ENCODE measurements at places on chromosomes 12 and 14.

- DNase-seq, result no peak
These were observed 24.4 kb upstream of the KITLG start for GRCh38 chr12:88604646-88605045.

DNA sequence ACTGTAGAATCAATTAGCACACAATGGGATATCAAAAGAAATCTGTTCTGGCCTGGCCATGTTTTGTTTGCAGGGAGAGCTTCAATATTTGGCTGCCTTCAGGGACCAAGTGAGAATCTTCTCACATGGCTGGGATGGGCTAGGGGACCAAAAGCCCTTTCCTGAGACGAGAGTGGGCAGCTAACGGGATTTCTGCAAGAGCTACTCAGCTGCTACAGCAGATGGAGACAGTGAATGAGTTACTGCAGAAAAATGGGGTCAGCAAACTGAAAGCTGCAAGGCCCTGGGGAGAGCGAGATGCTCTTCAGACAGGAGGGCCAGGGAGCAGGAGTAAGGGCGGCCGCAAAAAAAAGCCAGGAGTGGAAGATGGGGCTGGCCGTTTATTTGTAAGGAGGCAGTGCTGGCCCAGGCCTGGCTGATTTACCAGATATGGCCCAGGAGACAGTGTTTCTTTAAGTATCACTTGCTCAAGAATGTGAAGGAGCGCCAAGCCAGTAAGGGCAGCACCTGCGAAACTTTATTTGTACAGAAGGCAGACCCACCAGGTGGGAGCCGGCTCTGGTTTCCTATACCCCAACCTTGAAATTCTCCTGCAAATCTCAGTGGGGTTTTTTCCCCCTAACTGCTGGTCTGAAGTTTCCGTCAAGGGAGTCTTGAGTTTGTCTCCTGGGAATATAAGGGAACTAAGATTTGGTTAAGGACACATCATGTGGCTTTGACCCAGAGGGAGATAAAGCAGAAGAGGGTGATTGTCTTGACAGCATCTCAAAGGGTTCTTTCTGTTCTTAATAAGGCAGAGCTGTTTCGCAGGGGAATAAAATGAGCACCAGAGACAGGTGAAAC lies 57.8 kb downstream of the SSH1 start:
- no peak for DNase-seq

DNA sequence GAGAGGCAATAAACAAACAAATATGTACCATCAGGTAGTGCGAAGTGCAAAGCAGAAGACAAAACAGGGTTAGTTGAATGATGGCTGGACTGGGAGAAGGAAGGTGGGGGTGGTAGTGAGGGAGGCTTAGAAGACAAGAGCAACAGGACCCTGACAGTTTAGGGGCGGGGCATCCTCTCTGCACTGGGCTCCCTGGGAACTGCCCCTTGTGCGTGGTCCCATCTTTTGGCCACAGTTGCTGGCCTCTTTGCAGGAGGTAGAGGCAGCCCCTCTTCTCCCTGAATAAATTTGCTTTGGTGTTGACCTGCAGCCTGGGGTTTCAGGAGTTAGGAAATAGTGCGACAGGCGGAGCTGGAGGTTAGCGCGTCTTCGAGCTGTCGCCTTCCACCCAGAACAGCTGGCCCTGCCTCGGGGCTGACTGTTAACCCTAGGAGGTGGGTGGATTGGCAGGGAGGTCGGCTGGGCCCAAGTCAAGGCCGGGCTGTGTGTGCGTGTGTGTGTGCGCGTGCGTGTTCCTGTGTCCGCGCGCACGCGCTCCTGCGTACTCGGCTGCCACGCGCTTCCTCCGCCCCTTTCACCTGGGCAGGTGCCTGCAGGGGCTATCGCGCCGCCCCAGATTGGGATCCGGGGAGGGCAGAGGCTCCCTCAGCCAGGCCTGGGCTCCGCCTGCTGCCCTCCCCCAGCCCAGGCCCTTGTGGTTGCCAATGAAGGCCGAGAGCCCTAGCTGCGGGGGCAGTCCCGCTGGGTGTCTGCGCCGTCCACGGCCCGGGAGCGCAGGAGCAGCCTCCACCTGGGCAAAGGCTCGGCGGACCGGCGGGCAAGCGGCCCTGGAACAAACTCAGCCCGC lies 180.8 kb downstream of the ADCK1 start:
- DNase-seq, result no peak

DNA sequence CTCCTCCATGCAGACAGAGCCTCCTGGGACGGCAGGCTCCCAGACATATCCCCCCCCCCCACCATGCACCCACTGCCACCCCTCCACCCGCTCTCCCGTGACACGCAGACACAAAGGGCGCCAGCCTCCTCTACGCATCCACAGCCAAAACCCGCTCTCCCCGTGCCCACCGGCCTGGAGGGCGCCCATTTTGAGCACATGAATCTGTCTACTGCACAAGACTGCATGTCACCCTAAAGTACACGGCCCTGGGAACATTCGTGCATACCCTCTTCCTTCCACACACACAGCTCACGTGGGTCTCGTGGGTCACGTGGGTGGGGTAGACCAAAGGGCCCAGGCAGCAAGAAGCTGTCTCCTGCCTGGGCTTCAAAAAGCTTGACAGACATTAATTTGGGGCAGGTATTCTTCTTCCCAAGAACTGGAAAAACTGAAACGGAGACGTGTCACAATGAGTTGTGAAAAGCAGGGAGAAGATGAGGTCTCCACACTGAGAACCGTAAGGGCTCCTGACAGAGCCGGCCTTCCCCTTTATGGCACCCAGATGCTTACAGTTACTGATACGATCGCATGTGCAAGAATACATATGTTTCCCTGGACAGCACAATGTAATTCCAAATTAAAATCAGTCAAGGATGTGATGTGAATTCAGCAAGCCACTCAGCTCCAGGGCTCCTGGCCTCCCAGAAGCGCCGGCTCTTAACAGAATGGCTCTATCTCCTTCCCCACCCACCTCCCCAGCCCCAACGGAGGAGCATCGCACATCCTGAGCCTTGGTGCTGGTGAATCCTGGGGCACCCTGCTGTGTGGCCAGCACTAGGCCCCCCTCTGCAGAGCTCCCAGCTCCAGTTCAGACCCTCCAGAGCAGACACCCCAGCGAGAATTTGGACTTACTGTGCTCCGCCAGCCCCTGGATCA lies 1.9 kb downstream of the TGFB3 start:
- no peak for DNase-seq

GRCh38 chr12:32568228-32568627 lies 110.9 kb upstream of the DNM1L start:
- DNase-seq, result no peak

GRCh38 chr12:70365648-70366518 lies at the start of gene KCNMB4:
Gene KCNMB4 (plus strand): TSS chr12:70366290. CDS start chr12:70366735, 445 bp downstream.
- peak; percentile 57 for DNase-seq

GRCh38 chr12:124623344-124624035 lies 56.1 kb upstream of the NCOR2 start:
- DNase-seq, result no peak

DNA sequence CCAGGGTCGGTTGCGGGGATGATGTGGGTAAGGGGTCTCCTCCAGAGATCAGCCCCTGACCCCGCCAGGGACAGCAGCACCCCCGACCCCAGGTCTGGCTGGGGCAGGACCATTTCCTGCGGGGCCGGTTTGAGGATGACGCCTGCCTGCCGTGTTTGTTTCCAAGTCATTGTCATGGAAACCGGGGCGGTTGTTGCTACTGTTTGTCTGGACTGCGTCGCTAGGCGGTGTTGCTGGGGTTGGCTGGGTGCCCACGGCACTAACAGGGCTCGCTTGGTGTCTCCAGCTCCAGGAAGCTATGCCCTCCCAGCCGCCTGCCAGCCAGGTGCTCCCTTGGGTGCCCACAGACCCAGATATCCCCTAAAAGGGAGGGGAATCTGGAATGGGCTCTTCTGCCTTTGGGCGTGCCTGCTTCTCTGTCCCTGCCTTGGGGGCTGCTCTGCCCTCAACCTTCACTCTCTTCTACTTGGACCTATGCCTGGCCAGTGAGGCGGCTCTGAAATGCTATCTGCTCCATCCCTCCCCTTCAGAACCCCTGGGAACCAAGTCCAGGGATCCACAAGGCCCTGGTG lies 4.7 kb upstream of the CRIP1 start:
- DNase-seq, result peak; percentile 96

DNA sequence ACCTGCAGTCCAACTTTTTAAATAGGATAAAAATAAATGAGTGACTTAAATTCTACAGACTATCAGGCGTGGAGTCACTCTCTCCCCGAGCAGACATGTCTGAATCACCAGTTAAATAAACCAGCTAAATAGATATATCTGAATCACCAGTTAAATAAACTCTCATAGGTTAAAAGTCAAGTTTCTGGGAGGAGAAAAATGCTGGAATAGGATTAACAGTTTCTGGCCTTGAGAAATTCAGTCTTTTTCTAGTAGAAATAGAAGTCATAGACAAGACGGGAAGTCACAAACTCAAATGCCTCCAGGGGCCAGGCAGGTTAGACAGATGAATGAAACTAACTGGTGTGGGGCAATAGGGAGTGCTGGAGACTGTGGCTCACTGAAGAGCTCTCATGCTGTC lies 258.6 kb upstream of the TMEM132C start:
- no peak for DNase-seq

DNA sequence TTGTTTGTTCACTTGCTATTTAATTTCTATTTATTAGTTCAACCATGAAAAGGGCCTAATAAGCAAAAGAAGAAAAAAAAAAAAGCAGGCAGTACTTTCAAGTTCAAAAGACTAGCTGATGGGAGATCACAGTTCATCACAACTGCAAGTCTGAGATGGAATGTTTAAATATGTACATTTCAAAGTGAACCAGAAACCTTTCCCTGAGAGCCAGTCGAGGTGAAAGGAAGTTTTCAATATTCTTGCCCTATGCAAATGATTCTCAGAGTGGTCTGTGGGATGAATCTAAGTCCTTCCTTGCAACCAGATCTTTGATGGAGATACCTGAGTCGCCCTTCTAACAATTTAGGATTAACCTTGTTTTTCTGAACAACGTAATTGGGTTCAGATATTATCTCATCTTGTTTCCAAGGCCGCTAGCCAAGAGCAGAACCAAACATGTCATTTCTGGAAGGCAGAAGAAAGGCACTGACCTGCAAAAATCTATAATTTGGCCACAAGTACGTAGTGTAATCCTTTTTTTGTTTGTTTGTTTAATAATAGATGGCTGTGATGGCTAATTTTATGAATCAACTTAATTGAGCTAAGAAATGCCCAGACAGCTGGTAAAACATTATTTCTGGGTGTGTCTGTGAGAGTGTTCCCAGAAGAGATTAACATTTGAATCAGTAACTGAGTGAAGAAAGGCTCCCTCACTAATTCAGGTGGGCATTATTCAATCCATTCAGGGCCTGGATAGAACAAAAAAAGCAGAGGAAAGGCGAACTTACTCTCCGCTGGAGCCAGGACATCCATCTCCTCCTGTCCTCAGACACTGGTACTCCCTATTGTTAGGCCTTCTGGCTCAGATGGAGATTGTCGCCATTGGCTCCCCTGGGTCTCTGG lies 171.1 kb upstream of the TMPO start:
- no peak for DNase-seq

GRCh38 chr12:101607894-101608293 lies 13.1 kb downstream of the MYBPC1 start:
- DNase-seq, result no peak

DNA sequence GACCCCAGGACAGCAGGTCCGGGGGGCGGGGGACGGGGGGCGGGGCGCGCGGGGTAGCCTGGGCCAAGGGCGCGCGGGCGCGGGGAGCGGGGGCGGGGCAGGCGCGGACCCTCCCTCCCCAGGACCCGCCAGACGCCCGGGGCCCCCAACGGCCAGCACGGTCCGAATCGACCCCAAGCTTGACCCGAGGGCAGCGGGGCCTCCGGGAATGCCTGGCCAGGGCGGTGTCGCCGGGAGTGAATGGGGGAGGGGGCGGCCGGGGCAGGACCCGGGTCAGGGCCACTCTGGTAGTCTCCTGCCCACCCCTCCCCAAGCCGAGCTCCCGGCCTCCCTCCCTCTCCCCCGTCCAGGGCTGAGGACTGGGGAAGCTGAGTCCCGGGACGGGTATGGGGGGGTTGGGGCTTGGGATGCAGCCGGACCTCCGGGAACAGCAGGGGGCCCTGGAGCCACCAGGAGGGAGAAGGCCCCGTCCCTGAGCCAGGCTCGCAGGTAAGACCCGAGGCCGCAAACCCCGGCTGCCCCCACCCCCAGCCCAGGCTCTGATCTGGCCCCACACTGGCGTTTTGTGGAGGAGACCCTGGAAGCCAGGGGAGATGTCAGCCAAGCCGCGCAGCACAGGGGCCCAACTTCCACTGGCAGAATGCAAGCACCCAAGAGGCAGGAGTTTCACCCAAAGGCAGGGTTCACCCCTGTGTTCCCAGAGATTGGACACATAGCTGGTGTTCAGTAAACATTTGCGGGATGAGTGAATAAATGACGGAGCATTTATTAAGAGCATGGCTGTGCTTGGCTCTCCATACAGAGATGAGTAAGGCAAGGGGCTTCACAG lies 545 bp upstream of the GALNT9 start:
- DNase-seq, result no peak

DNA sequence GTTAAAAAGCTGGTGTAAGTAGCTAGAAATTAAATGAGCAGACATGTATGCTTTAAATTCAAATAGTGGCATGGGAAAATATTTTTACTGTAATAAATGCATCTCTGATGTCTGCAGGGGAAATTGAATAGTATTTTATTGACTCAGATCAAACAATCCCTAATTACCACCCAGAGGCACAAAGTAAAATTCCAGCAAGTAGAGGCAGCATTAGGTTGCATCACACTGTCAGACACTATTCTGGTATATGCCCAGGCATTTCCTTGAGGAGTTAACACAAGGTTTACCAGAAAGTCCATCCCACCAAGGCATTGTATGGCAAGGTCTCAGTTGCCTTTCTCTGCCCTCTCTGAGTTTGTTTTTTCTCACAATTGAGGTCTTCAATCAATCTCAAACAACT lies 201.6 kb upstream of the KITLG start:
- no peak for DNase-seq

DNA sequence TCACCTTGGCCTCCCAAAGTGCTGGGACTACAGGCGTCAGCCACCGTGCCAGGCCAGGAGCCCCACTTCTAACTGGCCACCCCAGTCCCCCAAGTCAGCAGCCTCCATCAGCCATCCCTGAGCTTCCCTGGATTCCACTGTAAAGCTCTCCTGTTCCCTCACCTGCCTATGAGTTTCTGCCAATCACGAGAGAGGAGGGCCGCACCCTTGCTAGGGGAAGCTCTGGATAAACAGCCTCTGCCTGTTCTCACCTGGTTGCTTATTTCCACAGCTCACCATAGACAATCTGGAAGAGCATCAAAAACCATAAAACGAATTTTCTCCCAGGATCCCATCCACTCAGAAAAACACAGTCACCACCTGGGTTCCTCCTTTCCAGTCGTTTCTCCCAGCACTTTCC lies 5.0 kb downstream of the CDCA4 start:
- DNase-seq, result no peak

- peak; percentile 5 for DNase-seq
These were observed 68.6 kb upstream of the USP15 start for GRCh38 chr12:62191491-62192179.

DNA sequence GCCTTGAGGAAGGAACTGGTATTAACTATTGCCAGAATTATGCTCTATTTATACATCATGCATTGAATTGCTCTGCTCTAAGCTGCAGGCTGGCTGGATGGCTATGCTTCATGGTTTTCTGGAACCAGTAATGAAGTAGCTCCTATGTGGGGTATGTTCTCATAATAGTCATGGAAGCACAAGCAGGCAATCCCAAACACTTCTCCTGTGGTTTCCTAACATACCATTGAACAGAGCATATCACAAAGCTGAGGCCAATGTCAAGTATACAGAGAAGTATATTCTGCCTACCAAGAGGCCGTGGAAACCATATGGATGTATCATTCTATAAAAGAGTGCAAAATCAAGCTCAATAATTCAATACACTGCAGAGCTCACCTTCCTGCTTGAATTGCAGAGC lies 1752.4 kb upstream of the FLRT2 start:
- no peak for DNase-seq

All from CD4-positive, alpha-beta T cell treated with Interleukin-6 at 100 ng/mL for 8 hours (primary cell).